ENCODE measurements at places on chromosomes 4 and X.

- no peak for DNase-seq
Measured at GRCh38 chrX:10098270-10098713, 58.5 kb upstream of the CLCN4 start.

DNA sequence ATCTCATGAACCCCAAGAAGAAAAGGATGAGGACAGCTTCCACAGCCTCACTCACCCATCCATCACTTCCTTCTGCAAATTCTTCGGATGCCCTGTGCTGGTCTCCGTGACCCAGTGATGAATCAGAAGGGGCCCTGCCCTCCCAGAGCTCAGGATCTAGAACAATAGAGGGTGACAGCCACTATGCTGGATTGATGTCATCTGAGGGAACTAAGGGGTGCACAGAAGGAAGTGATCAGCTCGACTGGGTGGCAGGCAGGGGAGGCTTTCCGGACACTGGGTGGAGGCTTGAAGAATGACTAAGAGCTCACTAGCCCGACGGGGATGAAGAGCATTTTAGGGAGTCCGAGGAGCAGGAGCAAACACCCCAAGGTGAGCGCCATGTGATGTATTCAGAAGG lies 1.4 kb upstream of the ZNF185 start:
- peak; percentile 12 for DNase-seq

- no peak for DNase-seq
Measured at GRCh38 chrX:7574325-7574724, 268.6 kb upstream of the VCX start.

DNA sequence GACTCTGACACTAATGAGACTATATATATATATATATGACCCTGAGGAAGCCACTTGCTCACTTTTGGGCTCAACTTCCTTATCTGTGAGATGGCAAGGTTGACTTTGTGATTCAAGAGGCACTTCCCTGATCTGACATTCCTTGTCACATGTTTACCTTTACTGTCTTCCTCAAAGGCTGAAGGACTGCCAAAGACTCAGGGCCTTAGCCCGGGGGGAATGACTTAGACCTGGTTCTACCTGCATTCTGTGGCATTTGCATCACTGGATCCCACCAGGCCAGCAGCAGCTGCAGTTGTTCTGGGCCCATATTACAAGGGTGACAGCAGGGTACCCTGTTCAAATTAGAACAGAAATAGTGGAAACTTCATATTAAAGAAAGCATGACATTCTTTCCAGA lies 3.1 kb upstream of the HS6ST2 start:
- no peak for DNase-seq

DNA sequence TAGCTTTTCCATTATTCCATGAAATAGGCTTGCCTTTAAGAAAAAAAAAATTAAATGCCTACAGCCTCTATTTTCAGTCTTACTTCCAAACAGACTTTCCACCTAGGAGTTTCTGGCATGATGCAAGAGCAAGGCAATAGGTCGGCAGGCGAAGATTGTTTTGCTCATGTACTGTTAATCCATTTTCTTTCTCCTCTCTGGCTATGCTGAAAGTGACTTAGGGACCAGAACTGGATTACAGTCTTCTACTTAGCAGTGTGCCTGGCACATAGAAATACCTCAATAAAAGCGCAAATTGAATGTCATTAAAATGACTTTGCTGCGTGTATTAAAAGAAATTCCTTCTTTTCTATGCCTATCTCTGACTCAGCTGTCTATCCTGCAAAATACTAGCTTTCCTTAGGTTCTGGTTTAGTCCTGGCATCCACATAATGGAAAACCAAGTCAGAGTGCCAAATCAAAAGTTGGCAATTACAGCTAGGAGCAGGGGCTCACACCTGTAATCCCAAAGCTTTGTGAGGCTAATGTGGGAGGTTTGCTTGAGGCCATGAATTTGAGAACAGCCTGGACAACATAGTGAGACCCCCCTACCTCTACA lies 51.9 kb downstream of the CC2D2A start:
- no peak for DNase-seq

GRCh38 chrX:81662381-81662780 lies 460.5 kb downstream of the SH3BGRL start:
- no peak for DNase-seq

DNA sequence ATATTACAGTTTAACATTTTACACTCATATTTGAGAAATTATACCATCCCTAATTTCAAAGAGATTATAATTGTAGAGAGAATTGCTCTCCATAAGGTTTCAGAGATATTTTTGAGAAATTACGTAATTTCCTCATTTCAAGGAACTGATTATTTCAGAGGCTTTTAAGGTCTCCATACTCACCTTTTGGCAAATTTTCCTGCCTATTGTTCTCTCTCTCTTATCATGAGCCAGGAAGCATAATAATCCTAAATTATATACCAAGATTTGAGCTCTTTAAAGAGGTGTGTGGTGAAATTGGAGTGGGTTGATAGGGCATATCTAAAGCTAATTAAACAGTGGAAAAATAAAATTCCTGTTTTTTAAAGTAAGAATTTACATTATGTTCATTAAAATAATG lies 248.9 kb upstream of the FTHL17 start:
- DNase-seq = no peak

GRCh38 chr4:156439576-156440200 lies 486.0 kb upstream of the CTSO start:
- no peak for DNase-seq

- no peak for DNase-seq
Measured at GRCh38 chrX:123738378-123738940, 5.6 kb upstream of the THOC2 start.

Data from amniotic epithelial cell (primary cell).